Activated naive CD8-positive, alpha-beta T cell treated with anti-CD3 and anti-CD28 coated beads, Interleukin-2, amount 50 U/mL, for 24 hours (primary cell): ENCODE measurements at places on chromosomes 3 and 15.

GRCh38 chr3:39210078-39210477 is 17.7 kb upstream of the XIRP1 start:
- no peak for DNase-seq

DNA sequence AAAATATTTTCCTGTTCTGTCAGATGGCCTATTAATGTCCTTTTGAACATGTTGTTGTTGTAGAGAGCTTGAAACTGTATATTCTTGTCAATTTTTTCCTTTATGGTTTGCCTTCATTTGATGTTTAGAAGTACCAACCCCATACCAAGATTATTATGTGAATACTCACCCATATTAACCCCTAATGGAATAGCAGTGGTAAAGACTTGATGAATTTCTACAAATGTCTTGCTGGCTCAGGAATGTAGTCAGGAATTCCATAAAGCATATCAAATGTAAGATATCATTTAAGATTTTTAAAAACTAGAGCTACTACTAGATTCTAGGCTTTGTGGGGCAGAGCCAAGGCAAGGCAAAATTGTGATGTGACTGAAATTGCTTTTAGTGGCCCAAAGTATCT is 30.0 kb downstream of the MYO5A start:
- DNase-seq: no peak

DNA sequence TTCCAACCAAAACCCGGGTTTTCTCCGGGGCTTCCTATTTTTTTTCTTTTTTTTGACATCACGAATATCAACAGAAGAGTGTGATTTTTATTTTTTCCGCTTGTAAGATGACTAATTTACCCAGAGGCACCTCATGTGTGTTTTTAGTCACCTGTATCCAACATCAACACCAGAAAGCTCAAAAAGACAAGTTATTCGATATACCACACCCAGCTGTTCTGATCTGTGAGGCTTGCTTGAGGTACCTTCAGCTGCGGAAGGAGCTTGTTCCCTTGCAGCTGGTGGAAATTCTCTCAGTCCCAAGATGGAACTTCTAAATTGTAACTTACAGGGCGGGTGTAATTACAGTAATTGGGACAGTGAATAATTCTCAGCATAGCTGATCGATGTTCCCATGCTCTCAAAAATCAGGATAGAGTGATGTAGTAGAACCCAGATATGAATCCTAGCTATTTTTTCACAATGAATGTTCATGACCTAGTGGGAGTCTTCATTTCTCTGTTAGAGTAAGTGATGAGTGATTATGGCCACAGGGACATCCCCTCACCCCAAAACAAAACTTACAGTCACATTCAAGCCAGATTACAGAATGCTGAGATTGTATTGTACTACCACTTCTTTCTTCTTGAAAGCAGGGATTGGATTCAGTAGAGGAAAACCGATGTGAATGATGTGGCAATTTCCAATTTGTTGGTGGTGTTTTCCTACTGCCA is 232.1 kb downstream of the AGBL1 start:
- no peak for DNase-seq

- DNase-seq: no peak
Observed at GRCh38 chr3:111318289-111318688, 223.7 kb upstream of the CD96 start.

DNA sequence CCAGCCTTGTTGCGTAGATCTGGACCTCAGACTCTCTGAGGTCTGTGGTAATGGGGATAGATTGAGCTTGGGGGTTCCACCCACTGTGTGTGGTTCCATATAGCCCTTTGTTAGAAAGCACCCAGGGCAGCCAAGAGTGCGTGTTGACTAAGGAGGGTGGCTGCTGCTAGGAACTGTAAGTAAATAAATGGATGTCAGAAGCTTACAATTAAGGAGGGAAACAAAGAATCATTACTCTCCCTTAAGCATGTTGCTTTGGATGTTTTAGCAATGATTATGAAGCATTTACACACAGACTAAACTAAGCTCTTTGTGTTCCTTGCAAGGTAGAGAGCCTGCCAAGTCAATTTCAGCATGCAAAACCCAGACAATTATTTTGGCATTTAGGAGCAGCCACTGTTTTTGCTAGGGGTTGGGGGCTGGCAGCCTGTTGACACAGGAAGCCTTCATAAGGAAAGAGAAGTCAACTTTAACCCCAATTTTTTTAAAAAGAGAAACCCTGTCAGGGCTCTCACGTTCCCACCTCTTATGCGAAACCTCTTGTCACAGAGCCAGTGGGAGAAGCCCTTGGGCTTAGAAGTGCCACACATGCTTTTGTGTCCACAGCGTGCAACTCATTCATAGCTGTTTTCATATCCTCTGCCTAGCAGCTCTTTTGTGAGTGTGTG is 127.8 kb downstream of the CMSS1 start:
- DNase-seq: no peak

GRCh38 chr3:112111785-112112402 is 21.2 kb downstream of the GCSAM start:
- DNase-seq: peak; percentile 58

GRCh38 chr3:40546816-40547215 is 22.1 kb downstream of the ZNF621 start:
- no peak for DNase-seq

- DNase-seq: peak; percentile 69
Observed at GRCh38 chr3:16897254-16897926, 12.6 kb downstream of the PLCL2 start.

GRCh38 chr3:48247401-48247811 is 6.5 kb downstream of the ZNF589 start:
- DNase-seq: no peak

DNA sequence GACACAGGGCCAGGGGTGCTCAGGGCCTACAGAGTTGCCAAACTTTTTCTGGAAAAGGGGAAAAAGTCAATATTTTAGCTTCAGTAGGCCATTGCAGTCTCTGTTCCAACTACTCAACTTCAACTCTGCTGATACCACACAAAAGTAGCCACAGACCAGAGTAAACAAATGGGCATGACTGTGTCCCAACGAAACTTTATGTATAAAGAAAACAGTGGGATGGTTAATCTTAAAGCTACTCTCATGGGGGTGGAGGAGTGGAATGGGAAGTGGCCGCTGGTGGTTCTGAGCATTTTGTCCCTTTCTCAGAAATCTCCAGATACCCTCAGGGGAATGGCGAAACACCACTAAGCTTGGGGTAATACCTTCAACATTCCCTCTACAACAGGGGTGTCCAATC is 69.9 kb downstream of the OSBPL10 start:
- no peak for DNase-seq

- DNase-seq: peak; percentile 27
Observed at GRCh38 chr3:44992555-44993470, 16.8 kb downstream of the EXOSC7 start.

DNA sequence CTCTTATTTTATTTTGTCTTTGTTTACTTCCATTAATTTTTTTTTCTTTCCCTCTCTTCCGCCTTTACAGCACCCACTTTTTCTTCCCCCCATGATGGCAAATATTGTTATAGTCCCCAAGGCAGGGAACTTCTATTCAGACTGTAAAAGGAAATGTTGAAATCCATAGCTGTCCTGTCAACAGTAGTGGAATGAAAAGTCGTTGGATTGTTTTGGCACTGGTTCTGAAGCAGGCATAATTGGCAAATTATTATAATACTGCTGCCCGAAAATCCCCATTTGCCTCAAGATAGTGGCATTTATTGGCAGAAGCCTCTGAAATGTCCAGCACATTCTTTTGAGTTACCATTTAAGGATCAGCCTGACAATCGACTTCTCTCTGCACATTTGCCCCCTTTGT is 150.6 kb downstream of the TPRG1 start:
- no peak for DNase-seq

GRCh38 chr15:82303956-82304777 is 41.5 kb downstream of the SAXO2 start:
- DNase-seq: no peak

GRCh38 chr3:184320104-184320445 is 5.7 kb downstream of the EIF4G1 start:
- DNase-seq: peak; percentile 56

DNA sequence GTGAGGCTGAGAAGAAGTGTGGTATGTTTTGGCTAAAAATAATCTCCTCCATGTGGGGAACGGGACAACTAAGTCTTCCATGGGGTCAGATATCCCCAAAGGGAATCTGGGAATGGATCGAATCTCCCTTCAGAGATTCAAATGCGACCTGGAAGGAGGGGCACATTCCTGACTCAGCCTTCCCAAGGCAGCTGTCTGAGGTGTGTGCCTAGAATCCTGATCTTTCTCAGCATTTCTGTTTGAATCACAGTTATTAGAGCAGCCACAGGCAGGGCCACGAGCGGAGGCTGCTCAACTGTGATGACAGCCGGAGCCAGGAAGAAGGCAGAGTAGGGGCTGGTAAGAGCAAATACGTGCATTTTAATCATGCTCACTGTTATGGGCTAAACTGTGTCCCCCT is 135.1 kb downstream of the ADAMTS17 start:
- DNase-seq: no peak

DNA sequence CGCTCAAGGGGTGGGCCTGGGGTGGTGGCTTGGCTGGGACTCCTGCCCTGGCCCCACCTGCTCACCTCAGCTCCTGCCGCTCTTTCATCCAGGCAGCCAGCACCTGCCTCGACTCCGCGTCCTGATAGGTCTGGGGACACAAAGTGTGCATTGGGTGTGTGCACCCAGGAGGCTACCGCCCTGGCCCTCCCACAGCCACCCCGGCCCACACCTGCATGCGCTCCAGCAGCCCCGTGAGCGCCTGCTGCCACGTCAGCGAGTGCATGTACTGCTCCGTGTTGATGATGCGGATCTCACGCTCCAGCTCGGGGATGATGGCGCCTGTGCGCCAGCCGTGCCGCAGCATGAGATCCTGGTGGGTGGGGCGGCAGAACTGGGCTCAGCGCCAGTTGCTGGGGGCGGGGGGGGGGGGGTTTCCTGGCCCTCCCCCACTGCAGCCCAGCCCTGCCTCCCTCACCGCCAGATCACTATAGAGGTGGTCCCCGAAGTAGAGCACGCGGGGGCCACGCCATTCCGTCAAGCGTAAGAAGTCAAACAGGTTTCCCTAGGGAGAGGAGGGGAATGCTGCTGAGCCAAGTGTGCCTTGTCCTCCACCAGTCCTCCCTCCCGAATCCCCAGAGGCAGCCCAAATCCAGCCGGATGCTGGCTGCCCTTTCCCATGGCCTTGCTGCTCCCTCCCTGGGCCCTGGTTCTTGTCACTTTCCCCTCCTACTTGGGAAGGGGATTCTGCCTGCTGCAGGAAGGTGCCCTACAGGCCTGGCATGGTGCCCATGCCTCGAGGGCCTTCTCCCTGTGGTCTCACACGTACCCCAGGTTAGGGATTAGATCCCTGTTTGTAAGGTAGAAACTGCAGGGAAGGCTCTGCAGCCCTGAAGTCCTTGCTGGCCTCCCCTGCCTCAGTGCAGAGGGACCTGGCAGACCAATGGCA is 8.6 kb downstream of the NT5DC2 start:
- no peak for DNase-seq

DNA sequence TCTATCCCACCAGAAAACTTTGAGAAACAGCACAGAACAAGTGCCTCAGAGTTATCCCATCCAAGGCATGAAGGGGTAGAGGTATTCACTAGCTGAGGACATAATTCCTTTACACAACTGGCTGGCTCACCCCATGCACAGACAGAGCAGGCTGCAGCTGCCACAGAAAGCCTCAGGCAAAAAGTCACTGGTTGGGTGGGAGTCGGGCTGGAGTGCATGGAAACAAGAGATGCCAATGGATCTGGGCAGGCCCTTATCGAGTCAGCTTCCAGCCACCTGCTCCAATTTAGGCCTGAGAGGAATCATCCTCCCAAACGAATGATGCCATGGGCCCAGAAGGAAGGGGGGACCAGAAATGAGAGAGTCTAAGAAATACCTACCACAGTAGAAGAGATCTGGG is 83.0 kb downstream of the RSL24D1 start:
- no peak for DNase-seq

DNA sequence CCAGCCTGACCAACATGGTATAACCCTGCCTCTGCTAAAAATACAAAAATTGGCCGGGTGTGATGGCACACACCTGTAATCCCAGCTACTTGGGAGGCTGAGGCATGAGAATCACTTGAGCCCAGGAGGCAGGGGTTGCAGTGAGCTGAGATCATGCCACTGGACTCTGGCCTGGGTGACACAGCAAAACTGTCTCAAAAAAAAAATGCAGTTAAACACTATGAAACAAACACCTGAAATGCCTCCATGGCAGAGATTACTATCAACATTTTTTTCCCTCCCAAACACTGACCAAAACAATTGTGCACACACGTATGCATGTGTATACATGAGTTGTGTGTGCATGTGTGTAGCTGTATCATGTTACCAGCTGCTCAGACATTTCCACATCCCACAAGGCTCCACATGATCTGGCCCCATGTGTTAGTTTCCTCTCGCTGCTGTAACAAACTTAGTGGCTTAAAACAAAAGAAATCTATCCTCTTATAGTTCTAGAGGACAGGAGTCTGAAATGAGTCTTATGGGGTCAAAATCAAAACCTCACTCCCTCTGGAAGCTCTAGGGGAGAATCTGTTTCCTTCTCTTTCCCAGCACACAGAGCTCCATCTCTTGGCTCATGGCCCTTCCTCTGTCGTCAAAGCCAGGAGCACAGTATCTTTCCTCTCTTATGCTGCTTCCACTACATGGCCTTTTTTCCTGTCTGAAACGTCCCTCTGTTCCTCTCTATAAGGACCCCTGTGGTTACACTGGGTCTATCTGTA is 34.5 kb downstream of the SLC41A3 start:
- DNase-seq: no peak

GRCh38 chr15:99125061-99125891 is 20.4 kb downstream of the SYNM start:
- DNase-seq: no peak

DNA sequence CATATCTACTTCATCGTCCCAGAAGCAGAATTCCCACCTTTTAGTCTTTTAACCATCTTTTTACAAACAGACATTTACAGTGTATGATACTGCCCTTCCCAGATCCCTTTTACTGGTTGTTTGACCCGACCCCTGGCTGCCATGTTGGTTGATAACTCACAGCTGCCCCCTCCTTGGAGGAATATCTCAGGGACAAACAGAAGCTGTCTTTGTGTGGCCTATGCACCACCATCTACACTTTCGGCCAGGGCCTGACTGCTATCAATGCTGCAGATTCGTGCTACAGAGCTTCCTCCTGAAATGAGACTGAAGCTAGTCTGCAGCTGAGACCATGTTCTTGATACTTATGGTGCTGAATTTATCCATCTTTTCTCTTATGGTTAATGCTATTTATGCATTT is 6.6 kb upstream of the POLQ start:
- no peak for DNase-seq

- DNase-seq: no peak
Observed at GRCh38 chr3:177882124-177882648, 654.0 kb upstream of the KCNMB2 start.

- DNase-seq: peak; percentile 87
Observed at GRCh38 chr15:90059208-90059985, 42.9 kb downstream of the IDH2 start.

- no peak for DNase-seq
Observed at GRCh38 chr15:83959477-83959876, 276.1 kb upstream of the GOLGA6L4 start.
